ENCODE measurements at places on chromosomes 3 and 15.

DNA sequence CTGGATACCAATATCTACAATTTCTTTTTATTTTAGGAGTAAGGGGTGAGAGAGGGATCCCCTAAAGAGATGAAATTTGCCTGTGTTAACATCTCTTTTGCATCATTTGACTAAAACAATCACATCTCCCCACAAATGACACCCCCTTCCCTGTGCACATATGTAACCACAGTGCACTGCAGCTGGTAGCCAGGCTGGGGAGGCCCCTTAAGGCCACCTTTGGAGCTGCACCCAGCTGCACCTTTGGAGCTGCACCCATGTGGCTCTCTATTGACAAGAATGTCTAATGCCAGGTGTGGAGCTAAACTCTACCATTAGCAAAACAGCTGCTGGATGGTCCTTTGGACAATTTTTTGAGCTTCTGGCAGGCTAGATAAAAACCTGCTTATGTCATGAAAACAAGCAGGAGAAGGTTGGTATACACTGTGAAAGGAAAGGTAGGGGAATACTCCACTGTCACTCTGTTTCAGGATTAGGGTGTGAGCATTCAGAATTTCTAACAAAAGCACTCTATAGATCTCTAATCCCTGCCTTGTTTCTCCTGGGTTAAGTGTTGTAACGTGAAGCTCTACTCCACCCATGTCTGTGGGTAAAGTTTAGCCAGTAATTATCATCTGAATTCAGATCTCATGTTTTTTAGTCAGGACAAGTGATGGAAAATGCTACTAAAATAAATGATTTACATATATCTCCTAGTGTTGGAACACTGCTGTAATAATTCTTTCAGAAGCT lies 52.1 kb downstream of the TFG start:
- no peak for DNase-seq

- no peak for DNase-seq
These were observed 63.9 kb downstream of the CHAC1 start for GRCh38 chr15:41017066-41017735.

DNA sequence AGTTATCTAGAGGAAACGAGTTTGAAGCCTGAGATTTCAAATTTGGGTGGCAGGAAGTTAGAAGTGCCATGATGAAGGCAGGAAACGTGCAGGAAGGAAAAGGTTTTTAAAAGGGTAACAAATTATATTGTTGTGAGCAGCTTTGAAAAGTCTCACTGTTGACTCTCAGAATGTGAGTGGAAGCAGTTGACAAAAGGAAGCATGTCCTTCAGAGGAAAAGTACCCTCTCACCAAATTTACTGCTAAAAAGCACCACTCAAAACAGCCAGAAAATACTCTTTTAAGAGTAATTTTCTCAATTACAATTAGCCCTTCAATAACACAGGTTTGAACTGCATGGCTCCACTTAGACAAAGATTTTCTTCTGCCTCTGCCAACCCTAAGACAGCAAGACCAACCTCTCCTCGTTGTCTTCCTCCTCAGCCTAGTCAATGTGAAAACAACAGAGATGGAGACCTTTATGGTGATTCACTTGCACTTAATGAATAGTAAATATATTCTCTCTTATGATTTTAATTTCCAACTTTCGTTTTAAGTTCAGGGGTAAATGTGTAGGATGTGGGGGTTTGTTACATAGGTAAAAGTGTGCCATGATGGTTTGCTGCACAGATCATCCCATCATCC lies 117.1 kb upstream of the LIPC start:
- no peak for DNase-seq

GRCh38 chr15:85534031-85534430 lies 153.6 kb downstream of the AKAP13 start:
- no peak for DNase-seq

- DNase-seq: no peak
These were observed 323.6 kb downstream of the GABRB3 start for GRCh38 chr15:26449291-26449690.

GRCh38 chr3:71393745-71394144 lies 189.8 kb downstream of the FOXP1 start:
- no peak for DNase-seq

DNA sequence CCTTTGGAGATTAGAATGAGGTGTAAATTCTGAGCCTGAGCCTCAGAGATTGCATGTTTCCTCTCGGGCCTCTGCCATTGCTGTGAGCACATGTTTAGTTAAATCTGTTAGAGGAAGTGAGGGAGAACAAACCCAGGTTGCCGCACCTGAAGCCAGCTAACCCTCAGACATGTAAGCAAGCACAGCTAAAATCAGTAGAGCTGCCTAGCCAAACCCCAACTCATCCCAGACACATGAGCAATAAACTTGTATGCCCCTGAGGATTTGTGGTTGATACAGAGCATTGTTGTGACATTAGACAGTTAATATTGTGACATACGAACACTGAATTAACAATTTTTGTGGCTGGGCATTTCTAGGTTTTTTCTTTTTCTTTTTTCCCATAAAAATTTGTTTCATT lies 41.9 kb downstream of the NMD3 start:
- DNase-seq: no peak
